Stimulated activated CD4-positive, alpha-beta T cell treated with anti-CD3 and anti-CD28 coated beads, TNF-alpha, amount 100 ng/mL, for 24 hours (primary cell): ENCODE measurements at places on chromosomes 6 and 20.

GRCh38 chr6:24827162-24827561, 28.4 kb upstream of the ARMH2 start:
- no peak for DNase-seq

DNA sequence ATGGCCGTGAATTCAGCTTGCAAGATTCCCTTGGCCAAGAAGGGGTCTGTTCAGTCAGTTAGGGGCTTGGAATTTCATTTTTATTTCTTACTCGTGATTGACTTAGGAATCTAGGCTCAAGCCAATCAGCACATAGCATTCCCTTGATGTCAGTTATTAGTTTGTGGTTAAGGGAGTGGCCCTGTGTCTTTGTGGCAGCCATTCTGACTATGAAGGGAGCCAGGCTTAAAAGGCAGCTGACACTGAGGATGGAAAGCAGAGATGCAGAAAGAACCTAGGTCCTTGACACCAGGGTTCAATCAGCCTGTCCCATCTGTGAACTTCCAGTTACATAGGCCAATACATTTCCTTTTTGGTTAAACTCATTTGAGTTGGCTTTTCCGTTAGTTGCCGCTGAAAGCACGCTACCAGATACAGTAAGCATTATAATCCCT, 48.1 kb downstream of the MCUR1 start:
- no peak for DNase-seq

GRCh38 chr20:57869951-57870315, 160.1 kb upstream of the PMEPA1 start:
- DNase-seq, result no peak

DNA sequence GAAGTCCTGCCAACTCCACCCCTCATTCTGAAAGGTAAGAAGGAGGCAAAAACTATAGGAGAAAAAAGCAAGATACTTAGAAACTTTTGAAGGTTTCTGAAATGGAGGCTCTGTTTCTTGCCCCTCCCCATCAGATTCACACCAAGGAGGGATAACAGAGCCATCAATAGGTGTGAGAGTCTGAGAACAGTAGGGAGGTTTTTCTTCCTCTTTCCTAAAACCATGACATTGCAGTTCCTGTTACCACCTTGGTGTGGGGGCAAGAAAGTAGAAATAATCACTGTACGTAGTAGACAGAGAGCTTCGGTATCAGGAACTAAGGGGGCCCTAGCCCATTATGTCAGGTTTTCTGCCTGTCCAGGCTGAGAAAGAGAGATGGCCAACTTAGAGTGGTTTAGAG, 333.3 kb upstream of the SYNCRIP start:
- DNase-seq, result no peak

DNA sequence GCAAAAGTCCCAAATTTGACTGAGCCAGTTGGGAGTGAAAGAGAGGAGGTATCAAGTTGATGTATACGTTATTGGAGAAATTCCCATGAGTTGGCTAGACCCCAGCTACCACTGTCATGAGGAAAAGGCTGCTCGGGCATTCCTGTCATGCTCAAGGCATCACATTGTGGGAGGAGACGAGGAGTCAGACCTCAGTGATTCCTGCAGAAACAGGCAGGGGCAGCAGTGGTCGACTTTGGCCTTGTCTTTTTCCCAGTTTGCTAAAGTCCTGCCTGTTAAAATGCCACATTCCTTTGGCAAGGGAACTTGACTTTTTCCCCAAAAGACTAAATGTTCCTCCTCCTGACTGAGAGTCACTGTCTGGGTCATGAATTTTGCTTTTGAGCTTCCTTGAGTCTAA, 295.5 kb upstream of the HS3ST5 start:
- DNase-seq, result no peak

DNA sequence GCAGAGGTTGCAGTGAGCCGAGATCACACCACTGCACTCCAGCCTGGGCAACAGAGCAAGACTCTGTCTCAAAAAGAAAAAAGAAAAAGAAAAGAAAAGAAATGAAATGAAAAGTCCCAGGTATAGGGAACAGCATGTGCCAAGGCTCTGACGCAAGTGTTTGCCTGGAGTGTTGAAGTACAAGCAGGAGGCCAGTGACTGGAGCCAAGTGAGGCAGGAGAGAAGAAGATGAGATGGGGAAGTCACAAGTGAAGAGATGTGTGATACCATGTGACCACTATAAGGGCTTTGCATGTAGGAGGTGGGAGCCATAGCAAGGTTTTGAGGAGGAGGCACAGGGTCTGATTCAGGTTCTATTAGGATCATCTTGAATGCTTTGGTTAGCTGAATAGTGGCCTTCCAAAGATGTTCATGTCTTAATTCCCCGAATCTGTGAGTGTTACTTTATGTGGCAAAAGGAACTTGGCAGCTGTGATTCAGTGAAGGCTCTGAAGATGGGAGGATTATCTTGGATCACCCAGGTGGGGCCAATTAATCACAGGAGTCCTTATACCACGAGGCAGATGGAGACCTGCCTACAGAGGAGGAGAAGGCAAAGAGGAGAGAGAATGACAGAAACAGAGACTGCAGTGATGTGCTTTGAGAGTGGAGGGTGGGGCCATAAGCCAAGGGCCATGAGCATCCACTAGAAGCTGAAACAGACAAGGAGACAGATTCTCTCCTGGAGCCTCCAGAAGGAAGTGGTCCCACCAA, 91.1 kb upstream of the PTPN1 start:
- no peak for DNase-seq

GRCh38 chr20:53813636-53814035, 220.0 kb upstream of the ZNF217 start:
- DNase-seq, result no peak

GRCh38 chr6:70099732-70100131, 203.2 kb downstream of the COL9A1 start:
- no peak for DNase-seq

DNA sequence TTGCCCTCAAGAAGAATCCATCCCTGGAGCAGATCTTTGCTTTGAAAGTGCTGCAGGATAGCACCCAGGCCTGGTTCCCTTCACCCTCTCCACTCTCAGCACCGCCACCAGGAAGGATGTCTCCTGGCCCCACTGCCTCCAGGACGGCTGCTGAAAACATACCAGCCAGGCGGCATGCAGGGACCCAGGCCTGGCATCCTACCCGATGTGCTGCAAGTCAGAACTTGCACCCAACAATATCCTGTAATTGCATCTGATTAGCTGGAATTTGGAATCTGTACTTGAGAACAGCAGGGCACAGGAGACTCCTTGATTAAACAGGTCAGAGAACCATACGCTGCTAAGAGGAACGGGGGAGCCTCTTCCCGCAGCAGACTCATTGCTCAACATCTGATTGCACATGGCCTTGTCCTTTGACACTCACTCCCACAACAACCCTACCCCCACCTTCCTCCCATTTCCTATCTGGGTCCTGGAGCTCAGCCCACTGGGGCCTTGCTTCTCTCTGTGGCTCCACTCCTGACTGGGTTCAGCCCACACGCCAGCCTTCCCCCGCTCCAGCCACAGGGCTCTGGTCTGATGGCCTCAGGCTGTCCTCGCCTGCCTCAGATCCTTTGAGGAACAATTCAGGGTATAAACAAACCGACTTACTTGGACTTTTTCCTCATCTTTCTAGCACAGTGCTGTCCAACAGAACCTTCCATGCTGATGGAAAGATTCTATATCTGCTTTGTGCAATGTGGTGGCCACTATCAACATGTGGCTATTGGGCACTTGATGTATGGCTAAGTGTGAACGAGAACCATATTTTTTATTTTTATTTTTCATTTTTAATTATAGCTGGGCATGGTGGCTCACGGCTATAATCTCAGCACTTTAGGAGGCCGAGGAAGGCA, 78.0 kb downstream of the FGD2 start:
- no peak for DNase-seq

DNA sequence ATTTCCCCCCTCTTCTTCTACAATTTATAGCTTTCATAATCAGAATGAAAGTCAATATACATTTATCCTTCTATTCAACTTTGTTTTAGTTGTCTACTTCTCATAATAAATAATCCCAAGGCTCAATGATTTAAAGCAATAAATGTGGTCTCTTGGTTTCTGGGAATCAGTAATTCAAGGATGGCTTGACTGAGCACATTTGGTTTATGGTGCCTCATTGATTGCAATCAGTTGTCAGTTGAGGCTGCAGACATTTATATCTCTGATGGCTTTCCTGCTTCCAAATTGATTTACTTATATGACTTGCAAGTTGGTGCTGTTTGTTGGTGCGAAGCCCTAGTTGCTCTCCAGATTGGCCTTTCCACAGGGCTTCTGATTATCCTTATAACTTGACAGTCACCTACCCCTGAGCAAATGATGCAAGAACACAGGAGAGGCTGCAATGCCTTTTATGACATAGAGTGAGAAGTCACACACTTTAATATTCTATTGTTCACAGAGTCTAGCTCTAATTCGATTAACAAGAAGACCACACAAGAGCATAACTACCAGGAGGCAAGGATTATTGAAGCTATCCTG, 2.7 kb upstream of the CRISP1 start:
- DNase-seq, result no peak

DNA sequence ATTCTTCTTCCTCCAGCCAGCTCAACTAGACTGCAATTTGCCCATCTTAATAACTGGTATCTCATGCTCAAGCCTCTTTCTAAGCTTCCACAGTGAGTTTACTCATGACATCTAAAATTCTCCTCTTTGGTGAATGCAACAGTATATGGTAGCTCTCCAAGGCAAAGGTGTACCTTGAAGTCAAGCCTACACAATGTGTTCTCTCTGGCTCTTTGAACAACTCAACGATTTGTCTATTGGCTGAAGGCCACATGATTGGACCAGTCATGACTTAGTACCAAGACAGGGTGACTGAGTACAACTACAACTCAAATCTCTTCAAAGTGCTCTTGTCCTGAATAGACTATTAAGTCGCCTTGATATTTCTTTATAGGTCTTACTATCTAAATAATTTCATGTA, 199.6 kb downstream of the PKHD1 start:
- DNase-seq, result no peak

DNA sequence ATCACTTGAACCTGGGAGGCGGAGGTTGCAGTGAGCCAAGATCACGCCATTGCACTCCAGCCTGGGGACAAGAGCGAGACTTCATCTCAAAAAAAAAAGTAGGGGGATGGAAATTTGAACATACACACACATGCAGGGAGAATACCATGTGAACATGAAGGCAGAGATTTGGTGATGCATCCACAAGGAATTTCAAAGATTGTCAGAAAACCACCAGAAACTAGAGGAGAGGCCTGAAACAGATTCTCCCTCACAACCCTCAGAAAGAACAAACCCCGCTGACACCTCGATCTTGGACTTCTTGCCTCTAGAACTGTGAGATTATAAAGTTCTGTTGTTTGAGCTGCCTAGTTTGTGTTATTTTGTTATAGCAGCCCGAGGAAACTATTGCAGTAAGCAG, 125.5 kb downstream of the GPX5 start:
- DNase-seq, result no peak

DNA sequence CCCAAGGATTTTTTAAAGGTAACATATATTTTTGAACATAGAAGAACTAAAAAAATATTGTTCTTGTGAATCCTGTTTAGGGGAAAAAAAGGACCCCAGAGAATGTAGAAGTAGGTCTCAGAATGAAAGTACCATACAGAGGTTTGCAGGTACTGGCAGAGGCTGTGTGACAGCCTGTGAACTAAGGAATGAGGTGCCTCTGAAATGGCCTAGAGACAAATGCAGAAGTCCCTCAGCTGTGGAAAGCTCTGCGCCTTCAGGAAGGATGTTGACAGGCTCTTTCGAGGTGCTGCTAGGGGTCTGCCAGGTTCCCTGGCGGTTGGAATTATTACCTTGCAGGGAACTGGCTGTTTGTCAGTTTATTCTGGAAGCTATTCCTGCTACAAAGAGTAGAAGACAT, 8.6 kb upstream of the TUBB2B start:
- DNase-seq, result no peak

- DNase-seq, result no peak
These were observed 467.6 kb upstream of the HS3ST5 start for GRCh38 chr6:114810468-114810867.
